OCI-LY7 (cell line): ENCODE measurements at places on chromosomes 3 and 15.

DNA sequence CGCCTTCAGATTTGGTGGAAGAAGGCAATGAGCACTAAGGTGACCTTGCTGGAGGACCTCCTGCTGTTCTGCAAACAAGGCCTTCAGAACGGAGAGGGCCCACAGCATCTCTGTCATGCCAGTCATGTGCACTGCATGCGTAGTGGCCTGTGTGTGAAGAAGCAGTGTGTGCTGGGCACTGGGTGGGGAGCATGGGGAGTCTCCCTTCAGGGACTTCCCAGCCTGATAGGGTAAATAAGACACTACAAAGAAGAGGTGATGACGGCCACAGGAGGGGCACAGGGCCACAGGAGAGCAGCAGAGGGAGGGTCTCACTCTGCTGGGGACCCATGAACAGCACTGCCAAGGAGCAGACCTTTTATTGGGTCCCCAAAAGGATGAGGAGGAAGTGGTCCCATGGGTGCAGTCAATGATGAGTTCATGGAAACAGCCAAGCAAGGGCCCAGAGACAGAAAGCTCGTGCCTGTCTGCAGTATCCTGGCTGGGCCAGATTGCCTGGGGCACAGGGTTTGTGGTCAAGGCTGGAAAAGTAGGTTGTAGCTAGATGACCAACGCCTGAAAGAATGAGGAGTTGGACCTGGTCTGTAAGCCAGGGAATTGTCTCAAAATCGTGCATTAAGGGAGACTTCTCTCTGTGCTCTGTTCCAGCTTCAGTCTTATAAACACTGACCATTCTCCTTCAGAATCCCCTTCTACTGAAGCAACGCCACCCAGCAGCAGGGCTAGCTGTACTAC, 67.8 kb upstream of the SEC61A1 start:
- DNase-seq: no peak

GRCh38 chr3:138135146-138135832, 3.1 kb upstream of the A4GNT start:
- DNase-seq: no peak

DNA sequence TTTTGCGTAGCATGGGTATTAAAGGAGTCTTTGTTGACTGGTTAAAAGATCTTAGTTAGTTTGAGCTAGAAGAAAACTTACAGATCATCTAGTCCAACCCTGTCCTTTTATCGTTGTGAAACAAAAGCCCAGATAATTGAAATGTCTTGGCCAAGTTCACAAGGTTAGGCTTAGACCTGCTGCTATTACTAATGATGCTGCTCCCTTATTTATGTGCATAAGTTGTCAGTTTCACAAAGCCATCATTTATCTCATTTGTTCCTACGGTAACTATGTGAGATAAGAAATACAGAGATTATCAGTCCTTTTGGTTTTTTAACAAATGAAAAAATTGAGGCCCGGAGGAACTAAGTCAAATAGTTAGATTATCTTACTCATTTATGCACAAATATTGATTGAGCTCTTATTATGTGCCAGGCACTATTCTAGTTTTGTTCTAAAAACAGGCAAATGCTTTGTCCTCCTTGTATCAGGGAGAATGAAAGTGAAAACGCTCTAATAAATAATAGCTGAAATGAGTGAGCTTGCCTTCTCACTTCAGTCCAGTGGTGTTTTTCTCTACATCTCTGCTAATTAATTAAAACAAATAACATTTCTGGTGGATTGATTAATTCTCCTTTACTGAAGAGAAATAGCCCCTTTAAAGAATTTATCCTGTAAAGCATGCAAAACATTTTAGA, 49.1 kb upstream of the TPRG1 start:
- DNase-seq: no peak

DNA sequence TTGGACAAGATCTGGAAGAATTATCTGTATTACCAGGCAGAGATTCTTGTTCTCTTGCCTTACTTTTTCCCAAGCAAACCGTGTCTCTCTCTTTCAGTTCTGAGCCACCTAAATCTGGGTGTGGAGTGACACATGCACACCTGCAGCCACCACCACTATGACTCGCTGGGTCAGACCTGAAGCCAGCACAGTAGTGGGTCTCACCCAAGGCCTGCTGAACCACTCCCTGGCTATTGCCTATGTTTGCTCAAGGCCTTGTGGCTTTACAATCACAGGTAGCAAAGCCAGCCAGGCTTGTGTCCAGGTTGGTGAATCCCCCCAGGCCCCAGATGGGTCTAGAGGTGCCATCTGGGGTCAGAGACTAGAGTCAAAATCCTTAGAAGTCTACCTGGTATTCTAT, 28.7 kb upstream of the COPB2 start:
- DNase-seq: no peak

GRCh38 chr3:153469162-153469561, 307.1 kb downstream of the RAP2B start:
- DNase-seq: no peak

GRCh38 chr3:21620511-21621155, 130.4 kb downstream of the ZNF385D start:
- DNase-seq: no peak

DNA sequence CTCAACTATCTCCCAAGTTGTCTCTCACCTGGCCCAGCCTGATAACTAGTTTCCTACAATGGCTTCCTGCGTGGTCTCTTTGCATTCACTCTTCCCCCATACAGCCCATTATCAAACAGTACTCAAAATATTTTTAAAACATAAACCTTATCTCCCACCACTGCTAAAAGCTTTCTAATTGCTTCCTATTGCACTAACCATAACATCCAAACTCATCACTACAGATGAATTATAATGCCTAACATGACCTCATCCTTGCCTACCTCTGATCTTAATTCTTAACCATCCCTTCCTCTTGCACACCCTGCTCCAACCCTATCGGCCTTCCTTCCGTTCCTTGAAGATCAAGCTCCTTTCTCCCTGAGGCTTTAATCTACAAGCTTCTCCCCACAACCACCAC, 17.0 kb downstream of the ACAP2 start:
- no peak for DNase-seq
